ENCODE measurements at places on chromosomes 1 and 21.
A peak's percentile ranks its signal among the peaks of the same experiment; 100 is the strongest.

GRCh38 chr1:207461649-207462048 is 7.5 kb downstream of the CR2 start:
- H3K4me3 ChIP-seq = no peak overlapping the region
- no peak for DNase-seq
- peaks cover 14% of the 10 kb centered on the region for H3K27me3 ChIP-seq
- no peak overlapping the region for H3K27ac ChIP-seq

- no peaks in the 10 kb centered on the region for H3K27me3 ChIP-seq
- no peaks in the 10 kb centered on the region for H3K36me3 ChIP-seq
- peaks cover 39% of the 10 kb centered on the region for H3K4me1 ChIP-seq
- H3K27ac ChIP-seq = peak overlapping the region; percentile 90
Measured at GRCh38 chr1:1429671-1430073, 5.8 kb upstream of the VWA1 start.

GRCh38 chr1:75328691-75329090 is 194.5 kb downstream of the LHX8 start:
- H3K4me3 ChIP-seq = no peak overlapping the region
- no peaks in the 10 kb centered on the region for H3K4me1 ChIP-seq

DNA sequence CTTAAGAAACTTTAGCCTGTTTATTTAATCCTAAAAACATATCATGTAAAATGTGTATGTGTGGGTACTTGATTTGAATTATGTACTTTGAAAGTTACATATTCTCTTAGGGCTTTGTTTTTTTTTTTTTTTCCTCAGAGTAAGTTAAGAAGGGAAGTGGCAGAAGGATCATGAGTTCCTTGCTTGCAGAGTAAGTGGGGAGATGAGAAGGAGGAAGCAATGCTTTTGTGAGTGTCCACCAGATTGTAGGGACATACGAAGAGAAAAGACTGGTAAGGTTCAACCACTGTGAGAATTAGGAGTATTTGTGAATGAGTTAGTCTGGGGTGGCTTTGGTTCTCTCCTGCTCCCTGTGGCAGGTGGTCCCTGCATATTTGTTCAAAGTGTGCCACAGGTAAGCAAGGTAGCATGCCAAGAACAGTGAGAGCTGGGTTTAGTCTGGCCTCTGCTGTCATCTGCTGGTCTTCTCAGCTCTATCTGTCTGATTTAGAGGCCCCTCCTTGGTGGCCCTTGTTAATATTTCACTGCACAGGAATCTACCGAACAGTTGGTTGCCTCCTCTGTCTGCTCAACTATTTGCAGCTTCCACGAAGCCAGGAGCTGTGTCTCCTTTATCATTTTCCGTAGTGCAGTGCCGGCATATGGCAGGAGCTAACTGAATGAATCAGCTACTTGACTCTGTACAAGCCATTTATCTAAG is 9.5 kb downstream of the DNM3 start:
- no peak overlapping the region for H3K4me3 ChIP-seq
- no peaks in the 10 kb centered on the region for H3K36me3 ChIP-seq
- DNase-seq = no peak
- no peak overlapping the region for H3K27ac ChIP-seq

GRCh38 chr1:195332102-195332501 is 1276.1 kb downstream of the KCNT2 start:
- no peak overlapping the region for H3K4me3 ChIP-seq
- H3K27ac ChIP-seq = no peak overlapping the region

GRCh38 chr1:221076391-221076811 is 197.2 kb downstream of the HLX start:
- H3K27me3 ChIP-seq = peaks cover 8% of the 10 kb centered on the region
- DNase-seq = no peak
- no peak overlapping the region for H3K27ac ChIP-seq
- no peak overlapping the region for H3K4me3 ChIP-seq
- no peaks in the 10 kb centered on the region for H3K4me1 ChIP-seq
- H3K36me3 ChIP-seq = no peaks in the 10 kb centered on the region

DNA sequence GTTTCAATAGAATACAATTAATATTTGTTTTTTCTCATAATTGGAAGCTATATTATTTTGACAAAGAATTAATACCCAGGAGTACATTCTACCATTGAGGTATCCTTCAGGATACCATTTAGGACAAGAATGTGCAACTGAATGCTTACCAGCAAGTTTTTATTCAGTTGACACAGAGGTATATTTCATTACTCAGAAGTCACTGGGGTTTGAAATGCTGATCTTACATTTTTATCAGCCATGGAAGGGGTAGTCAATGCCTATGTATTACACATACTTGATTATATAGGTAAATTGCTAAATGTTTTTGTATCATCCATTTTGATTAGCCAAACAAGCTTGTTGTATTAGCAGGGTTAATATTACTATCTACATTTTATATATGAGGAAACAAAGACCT is 48.0 kb downstream of the C1orf87 start:
- no peaks in the 10 kb centered on the region for H3K27me3 ChIP-seq
- H3K36me3 ChIP-seq = peaks cover 3% of the 10 kb centered on the region
- H3K4me3 ChIP-seq = no peak overlapping the region
- no peaks in the 10 kb centered on the region for H3K4me1 ChIP-seq
- no peak for DNase-seq

- no peaks in the 10 kb centered on the region for H3K36me3 ChIP-seq
- DNase-seq = no peak
- H3K27ac ChIP-seq = no peak within 1 kb of the TSS
- H3K4me3 ChIP-seq = no peak within 1 kb of the TSS
- no peaks in the 10 kb centered on the region for H3K4me1 ChIP-seq
- H3K27me3 ChIP-seq = no peaks in the 10 kb centered on the region
Measured at GRCh38 chr1:113871597-113872113, at the start of gene PTPN22. Gene PTPN22 (minus strand): TSS chr1:113871712.

- H3K27me3 ChIP-seq = peaks cover 31% of the 10 kb centered on the region
- no peak overlapping the region for H3K27ac ChIP-seq
- H3K4me1 ChIP-seq = peaks cover 6% of the 10 kb centered on the region
- H3K36me3 ChIP-seq = no peaks in the 10 kb centered on the region
- no peak overlapping the region for H3K4me3 ChIP-seq
Measured at GRCh38 chr1:67306547-67306946, 1.1 kb upstream of the IL12RB2 start.

- DNase-seq = no peak
- no peak overlapping the region for H3K4me3 ChIP-seq
- H3K27me3 ChIP-seq = no peaks in the 10 kb centered on the region
- H3K4me1 ChIP-seq = peaks cover 38% of the 10 kb centered on the region
- H3K36me3 ChIP-seq = no peaks in the 10 kb centered on the region
Measured at GRCh38 chr1:232617237-232617636, 12.7 kb downstream of the SIPA1L2 start.

- H3K4me1 ChIP-seq = peaks cover 45% of the 10 kb centered on the region
- H3K27ac ChIP-seq = peak overlapping the region; percentile 75
- H3K27me3 ChIP-seq = no peaks in the 10 kb centered on the region
- H3K36me3 ChIP-seq = peaks cover 5% of the 10 kb centered on the region
- H3K4me3 ChIP-seq = no peak overlapping the region
Measured at GRCh38 chr1:119981986-119982815, 85.9 kb upstream of the ADAM30 start.

- H3K27me3 ChIP-seq = no peaks in the 10 kb centered on the region
- no peaks in the 10 kb centered on the region for H3K36me3 ChIP-seq
- DNase-seq = peak; percentile 92
Measured at GRCh38 chr1:179824265-179824664, 53.3 kb downstream of the TOR1AIP2 start.
